ENCODE measurements at places on chromosomes 2 and 18. TPM values are rescaled to one million over a fixed set of nuclear protein-coding genes. Genes with fewer than 3 reads are reported as not detected.
A peak's percentile ranks its signal among the peaks of the same experiment; 100 is the strongest.

OSBPL6 gene
- total RNA-seq, result 5.4 TPM

COLEC12 gene
- 56.9 TPM for total RNA-seq

GRCh38 chr18:48167897-48168253, 237.4 kb upstream of the SMAD2 start:
- peak; percentile 23 for DNase-seq

GRCh38 chr2:124035001-124035400, 9.9 kb downstream of the CNTNAP5 start:
- no peak for DNase-seq

- peak; percentile 53 for DNase-seq
Measured at GRCh38 chr18:48135436-48135966, 205.0 kb upstream of the SMAD2 start.

- no peak for DNase-seq
Measured at GRCh38 chr2:63696496-63696895, 107.7 kb downstream of the MDH1 start.

- DNase-seq, result no peak
Measured at GRCh38 chr2:42575458-42576064, 7.1 kb downstream of the MTA3 start.

GRCh38 chr2:180258579-180258978, 251.5 kb upstream of the CWC22 start:
- no peak for DNase-seq

All from osteoblast (primary cell).